Naive thymus-derived CD4-positive, alpha-beta T cell (primary cell): ENCODE measurements at places on chromosomes 12 and 14.

DNA sequence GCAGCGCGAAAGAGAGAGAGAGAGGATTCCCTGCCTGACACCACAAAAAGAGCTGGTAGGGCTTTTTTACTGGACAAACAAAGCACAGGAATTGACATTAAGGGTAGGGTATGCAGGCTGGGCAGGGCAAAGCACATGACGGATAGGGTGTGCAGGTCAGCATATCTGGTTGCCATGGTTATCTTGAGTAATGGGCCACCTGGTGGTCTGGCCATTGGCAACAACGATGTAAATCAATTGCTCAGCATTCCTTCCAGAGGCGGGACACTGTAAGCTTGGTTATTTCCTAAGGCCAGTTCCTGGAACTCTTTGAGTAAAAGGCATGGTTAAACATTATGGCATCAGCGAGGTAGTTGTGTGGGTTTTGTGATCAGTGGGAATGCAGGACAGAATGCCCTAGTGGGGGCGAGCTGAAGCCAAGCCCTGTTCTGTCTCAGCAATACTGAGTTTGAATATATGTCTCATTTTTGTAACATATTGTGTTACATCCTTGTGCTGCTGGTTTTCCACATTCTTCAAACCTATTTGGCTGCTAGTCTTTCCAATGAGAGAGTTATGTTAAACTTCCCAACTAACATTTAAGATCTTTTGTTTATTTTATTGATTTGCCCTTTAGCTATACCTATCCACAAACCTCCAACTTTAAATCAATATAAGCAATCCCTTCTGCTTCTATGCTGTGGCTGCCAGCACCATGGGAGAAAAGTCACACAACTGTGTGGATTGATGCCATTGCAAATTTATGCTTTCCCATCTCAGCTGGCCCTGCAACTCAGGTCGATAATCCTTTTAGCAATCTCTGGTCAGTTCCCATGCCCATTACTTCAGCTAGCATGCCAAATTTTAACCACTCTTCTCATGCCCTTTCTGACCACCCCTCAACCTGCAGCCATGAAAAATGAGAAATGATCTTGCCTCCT, 396.7 kb upstream of the PDE3A start:
- H3K27ac ChIP-seq = no peak overlapping the region
- DNase-seq = no peak
- H3K4me1 ChIP-seq = no peaks in the 10 kb centered on the region
- no peaks in the 10 kb centered on the region for H3K36me3 ChIP-seq
- no peak overlapping the region for H3K4me3 ChIP-seq

GRCh38 chr12:52054833-52055730, 3.8 kb downstream of the NR4A1 start:
- no peak overlapping the region for H3K27ac ChIP-seq
- peaks cover 20% of the 10 kb centered on the region for H3K4me1 ChIP-seq
- DNase-seq = no peak
- no peaks in the 10 kb centered on the region for H3K36me3 ChIP-seq
- no peaks in the 10 kb centered on the region for H3K27me3 ChIP-seq

GRCh38 chr12:76142305-76142704, 57.8 kb upstream of the NAP1L1 start:
- H3K4me1 ChIP-seq = peaks cover 15% of the 10 kb centered on the region
- H3K4me3 ChIP-seq = no peak overlapping the region
- no peaks in the 10 kb centered on the region for H3K36me3 ChIP-seq
- DNase-seq = no peak

GRCh38 chr12:50050410-50051098, 6.8 kb upstream of the ASIC1 start:
- H3K4me3 ChIP-seq = no peak overlapping the region
- DNase-seq = no peak
- H3K27me3 ChIP-seq = no peaks in the 10 kb centered on the region
- H3K27ac ChIP-seq = no peak overlapping the region

DNA sequence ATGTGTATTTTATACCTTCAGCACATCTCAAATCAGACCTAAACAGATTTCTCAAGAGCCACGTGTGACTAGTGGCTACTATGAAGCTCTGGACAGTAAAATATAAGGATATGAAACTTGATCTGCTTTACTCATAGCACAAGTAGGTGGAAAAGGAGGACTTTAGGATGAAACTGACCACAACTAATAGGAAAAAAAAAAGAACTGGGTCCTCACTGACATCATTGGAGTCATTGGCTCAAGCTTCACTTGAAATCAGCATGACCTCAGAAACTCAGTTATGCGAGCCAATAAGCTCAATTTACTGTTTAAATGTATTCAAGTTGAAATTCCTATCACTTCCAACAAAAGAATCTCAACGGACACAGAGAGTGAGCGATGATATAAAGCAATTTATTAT, 34.1 kb upstream of the CIT start:
- no peak for DNase-seq
- H3K4me3 ChIP-seq = no peak overlapping the region
- no peaks in the 10 kb centered on the region for H3K4me1 ChIP-seq

DNA sequence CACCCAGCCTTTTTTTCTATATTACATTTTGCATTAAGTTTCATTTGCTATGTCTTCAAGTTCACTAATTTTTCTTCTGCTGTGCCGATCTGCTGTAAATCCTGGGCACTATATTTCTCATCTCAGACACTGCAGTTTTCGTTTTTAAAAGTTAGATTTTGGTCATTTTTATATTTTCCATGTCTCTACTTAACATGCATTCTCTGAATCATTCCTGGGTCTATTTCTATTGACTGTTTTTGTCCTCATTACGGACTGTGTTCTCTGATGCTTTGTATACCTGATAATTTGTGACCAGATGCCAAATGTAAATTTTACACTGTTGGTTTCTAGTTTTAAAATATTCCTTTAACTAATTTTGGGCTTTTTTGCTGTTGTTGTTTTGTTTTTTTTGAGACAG, 64.5 kb downstream of the R3HDM2 start:
- H3K4me3 ChIP-seq = no peak overlapping the region
- H3K36me3 ChIP-seq = peaks cover 4% of the 10 kb centered on the region
- no peak overlapping the region for H3K27ac ChIP-seq
- no peak for DNase-seq
- H3K4me1 ChIP-seq = no peaks in the 10 kb centered on the region

DNA sequence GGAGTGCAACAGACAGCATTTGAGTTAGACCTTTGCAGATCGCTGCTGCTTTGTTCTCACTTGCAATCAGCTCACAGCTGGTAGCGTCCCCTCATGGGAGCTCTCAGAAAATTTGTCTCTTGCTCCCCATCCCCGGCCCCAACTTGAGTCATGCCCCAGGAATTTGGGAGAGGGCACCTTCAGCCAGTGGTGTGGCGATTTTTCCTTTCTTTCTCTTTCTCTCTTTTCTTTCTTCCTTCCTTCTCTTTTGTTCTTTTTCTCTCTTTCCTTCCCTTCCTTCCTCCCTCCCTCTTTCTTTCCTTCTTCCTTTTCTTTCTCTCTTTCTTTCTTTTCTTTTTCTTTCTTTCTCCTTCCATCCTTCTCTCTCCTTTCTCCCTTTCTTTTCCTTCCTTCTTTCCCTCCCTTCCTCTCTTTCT, 34.2 kb upstream of the MAP1LC3B2 start:
- no peaks in the 10 kb centered on the region for H3K4me1 ChIP-seq
- no peak overlapping the region for H3K4me3 ChIP-seq
- H3K27me3 ChIP-seq = no peaks in the 10 kb centered on the region
- H3K27ac ChIP-seq = no peak overlapping the region

- H3K27ac ChIP-seq = no peak overlapping the region
- H3K4me3 ChIP-seq = no peak overlapping the region
- DNase-seq = no peak
- no peaks in the 10 kb centered on the region for H3K36me3 ChIP-seq
- H3K27me3 ChIP-seq = no peaks in the 10 kb centered on the region
Measured at GRCh38 chr12:107513636-107514400, 171.8 kb upstream of the PWP1 start.

DNA sequence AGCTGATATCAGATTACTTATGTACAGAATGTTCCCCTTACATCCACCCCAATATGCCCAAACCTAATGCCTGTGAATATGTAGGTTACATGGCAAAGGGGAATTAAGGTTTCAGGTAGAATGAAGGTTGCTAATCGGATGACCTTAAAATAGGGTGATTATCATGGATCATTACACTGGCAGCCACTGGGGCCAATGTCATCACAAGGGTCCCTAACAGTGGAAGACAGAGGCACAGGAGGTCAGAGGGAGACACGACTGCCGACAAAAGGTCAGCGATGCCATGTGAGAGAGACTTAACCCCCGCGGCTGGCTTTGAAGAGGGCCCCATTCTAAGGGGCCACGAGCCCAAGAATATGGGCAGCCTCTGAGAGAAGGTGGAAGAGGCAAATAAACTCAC, 106.8 kb upstream of the EVL start:
- no peaks in the 10 kb centered on the region for H3K36me3 ChIP-seq
- H3K4me3 ChIP-seq = no peak overlapping the region
- no peaks in the 10 kb centered on the region for H3K27me3 ChIP-seq
- no peak for DNase-seq
- no peaks in the 10 kb centered on the region for H3K4me1 ChIP-seq

DNA sequence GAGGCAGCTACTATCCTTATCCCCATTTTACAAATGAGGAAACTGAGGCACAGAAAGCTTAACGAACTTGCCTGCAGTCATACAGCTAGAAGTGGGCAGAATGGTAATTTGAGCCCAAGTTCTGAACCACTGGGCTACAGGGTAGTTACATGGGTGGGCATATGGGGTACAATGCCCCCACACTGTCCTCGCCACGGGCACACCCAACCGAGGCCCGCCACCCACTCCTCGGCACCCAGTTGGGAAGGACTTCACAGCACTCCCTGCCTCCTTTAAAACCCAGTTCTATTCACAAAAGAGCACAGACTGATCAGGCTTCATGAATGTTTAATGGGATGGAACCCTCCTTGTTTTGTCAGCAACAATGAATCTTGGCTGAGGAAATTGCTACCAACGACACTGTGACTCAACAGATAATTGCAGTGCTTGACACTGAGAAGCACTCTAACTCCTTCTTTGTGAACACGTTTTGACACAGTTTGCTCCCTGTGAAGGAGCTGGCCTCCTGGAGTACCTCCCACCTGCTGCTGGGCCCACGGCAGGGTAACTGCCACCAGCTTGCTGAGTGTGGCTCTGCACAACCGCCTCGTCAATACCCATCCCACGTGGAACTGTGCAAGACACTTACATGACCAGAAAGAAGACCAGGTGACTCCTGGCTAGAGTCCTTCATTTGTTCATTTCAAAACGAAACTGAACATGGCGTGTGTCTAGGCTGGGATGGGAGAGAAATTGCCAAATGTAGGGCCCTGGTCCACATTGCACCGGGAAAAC, 63.5 kb downstream of the CLMN start:
- H3K27ac ChIP-seq = no peak overlapping the region
- H3K4me1 ChIP-seq = no peaks in the 10 kb centered on the region
- no peaks in the 10 kb centered on the region for H3K27me3 ChIP-seq
- no peaks in the 10 kb centered on the region for H3K36me3 ChIP-seq
- no peak overlapping the region for H3K4me3 ChIP-seq
- no peak for DNase-seq

DNA sequence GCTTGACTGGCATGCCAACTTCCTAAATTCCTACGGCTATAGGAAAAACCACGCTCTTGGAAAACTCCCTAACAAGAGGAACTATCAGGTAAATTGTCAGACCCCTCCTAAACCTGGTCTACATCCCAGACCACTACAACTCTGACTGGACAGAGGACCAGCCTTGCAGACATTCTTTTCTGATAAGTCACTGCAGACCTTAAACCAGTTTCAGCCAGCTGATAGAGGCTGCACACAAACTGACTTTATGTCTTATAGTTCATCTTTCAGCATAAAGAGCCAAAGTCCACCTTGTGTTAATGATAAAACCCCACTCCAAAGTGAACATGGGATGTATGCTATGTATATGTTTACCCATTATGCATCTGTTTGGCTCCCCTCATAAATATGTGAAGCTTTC, 166.6 kb downstream of the KTN1 start:
- no peak overlapping the region for H3K4me3 ChIP-seq
- no peaks in the 10 kb centered on the region for H3K4me1 ChIP-seq
- no peaks in the 10 kb centered on the region for H3K27me3 ChIP-seq
- H3K27ac ChIP-seq = no peak overlapping the region
- DNase-seq = no peak
- no peaks in the 10 kb centered on the region for H3K36me3 ChIP-seq

- H3K27ac ChIP-seq = no peak overlapping the region
- no peak for DNase-seq
- no peaks in the 10 kb centered on the region for H3K27me3 ChIP-seq
Measured at GRCh38 chr12:24226745-24227350, 277.4 kb upstream of the SOX5 start.

- no peaks in the 10 kb centered on the region for H3K36me3 ChIP-seq
- no peak overlapping the region for H3K4me3 ChIP-seq
- no peak overlapping the region for H3K27ac ChIP-seq
- H3K27me3 ChIP-seq = no peaks in the 10 kb centered on the region
- DNase-seq = no peak
Measured at GRCh38 chr12:46490635-46491034, 118.1 kb upstream of the SLC38A2 start.

GRCh38 chr14:89856871-89857345, 97.6 kb downstream of the EFCAB11 start:
- DNase-seq = no peak
- no peak overlapping the region for H3K4me3 ChIP-seq
- no peaks in the 10 kb centered on the region for H3K27me3 ChIP-seq
- no peak overlapping the region for H3K27ac ChIP-seq
- H3K36me3 ChIP-seq = no peaks in the 10 kb centered on the region

GRCh38 chr12:132610051-132610759, at the start of gene LRCOL1:
Gene LRCOL1, minus strand, starts transcription at chr12:132610582. Its CDS starts 4,331 bp downstream, at chr12:132606251.
- no peaks in the 10 kb centered on the region for H3K36me3 ChIP-seq
- no peak within 1 kb of the TSS for H3K27ac ChIP-seq
- no peak for DNase-seq
- no peaks in the 10 kb centered on the region for H3K4me1 ChIP-seq
- H3K27me3 ChIP-seq = no peaks in the 10 kb centered on the region

DNA sequence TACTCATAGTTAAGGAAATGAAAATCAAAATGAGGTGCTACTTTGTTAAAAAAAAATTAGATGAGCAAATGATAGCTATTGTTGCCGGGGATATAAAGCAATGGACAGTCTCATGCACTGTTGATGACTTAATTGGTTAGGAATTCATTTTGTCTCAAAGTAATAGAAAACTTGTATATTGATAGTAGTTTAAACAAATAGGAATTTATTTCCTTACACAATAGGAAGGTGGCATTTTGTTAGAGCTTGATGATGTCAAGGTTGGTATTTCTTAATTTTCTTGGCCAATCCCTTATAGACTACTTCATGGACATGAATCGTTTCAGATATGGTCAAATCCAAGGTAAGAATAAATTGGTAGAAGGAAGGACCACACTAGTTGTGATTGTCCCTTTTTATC, 7.8 kb downstream of the PRPF39 start:
- H3K27me3 ChIP-seq = no peaks in the 10 kb centered on the region
- no peak overlapping the region for H3K27ac ChIP-seq
- DNase-seq = no peak
- H3K36me3 ChIP-seq = peaks cover 14% of the 10 kb centered on the region
- H3K4me1 ChIP-seq = peaks cover 19% of the 10 kb centered on the region
- no peak overlapping the region for H3K4me3 ChIP-seq

DNA sequence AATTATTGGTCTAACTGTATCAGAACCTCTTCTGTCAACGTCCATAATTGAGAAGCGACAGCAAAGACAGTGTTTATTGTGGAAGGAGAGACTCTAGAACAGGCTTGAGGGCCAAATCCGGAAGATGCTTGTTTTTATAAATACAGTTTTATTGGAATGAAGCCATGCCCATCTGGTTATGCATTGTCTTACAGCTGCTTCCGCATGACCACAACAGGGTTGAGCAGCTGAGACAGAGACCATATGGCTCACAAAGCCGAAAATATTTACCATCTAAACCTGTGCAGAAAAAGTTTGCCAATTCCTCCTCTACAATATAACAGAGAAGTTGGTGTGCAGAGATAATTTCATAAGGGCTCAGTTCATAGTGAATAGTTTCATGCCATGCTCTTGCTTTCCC, 24.5 kb downstream of the PRKAB1 start:
- H3K36me3 ChIP-seq = no peaks in the 10 kb centered on the region
- no peak overlapping the region for H3K27ac ChIP-seq
- no peak for DNase-seq
- no peaks in the 10 kb centered on the region for H3K27me3 ChIP-seq
